Vagina (tissue), 2 donors: ENCODE measurements at places on chromosomes 1 and 21. TPM values are rescaled to one million over a fixed set of nuclear protein-coding genes. Genes with fewer than 3 reads are reported as not detected.

The ANKRD45 gene
- not detected for total RNA-seq

DNA sequence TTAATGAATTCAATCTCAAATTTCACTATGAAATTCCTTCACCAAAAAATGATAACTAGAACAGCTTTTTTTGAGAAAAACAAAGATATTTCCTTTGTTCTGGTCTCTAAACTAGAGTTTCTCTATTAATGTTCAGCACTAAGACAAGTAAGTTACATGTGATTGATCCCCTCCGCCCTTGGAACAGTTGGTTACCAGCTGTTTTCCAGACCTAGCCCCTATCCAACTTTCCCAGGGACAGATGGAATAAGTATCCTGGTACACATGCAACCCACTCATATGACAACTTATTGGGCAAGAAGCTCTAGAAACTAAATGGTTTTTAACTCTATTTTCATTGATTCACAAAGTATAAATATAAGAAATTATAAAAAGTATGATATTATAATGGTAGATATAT is 140.4 kb downstream of the COP1 start:
- no peak overlapping the region for H3K4me3 ChIP-seq
- no peaks in the 10 kb centered on the region for H3K27me3 ChIP-seq
- H3K27ac ChIP-seq: no peak overlapping the region
- no peak for DNase-seq

The SPATA6 gene
- total RNA-seq: 30.4 TPM

- H3K27ac ChIP-seq: peak overlapping the region; percentile 66
- H3K4me1 ChIP-seq: peaks cover 65% of the 10 kb centered on the region
- H3K36me3 ChIP-seq: no peaks in the 10 kb centered on the region
Observed at GRCh38 chr1:54402896-54403295, 3.3 kb downstream of the SSBP3 start.

- H3K4me1 ChIP-seq: peaks cover 8% of the 10 kb centered on the region
- no peak for DNase-seq
Observed at GRCh38 chr1:56081736-56082135, 497.6 kb downstream of the PLPP3 start.

The OR2T29 gene
- not detected for total RNA-seq

- no peak for DNase-seq
- no peaks in the 10 kb centered on the region for H3K36me3 ChIP-seq
- no peak overlapping the region for H3K4me3 ChIP-seq
- no peaks in the 10 kb centered on the region for H3K4me1 ChIP-seq
Observed at GRCh38 chr21:44259082-44259705, 2.5 kb downstream of the DNMT3L start.

GRCh38 chr1:173422456-173422976 is 54.6 kb upstream of the PRDX6 start:
- no peak overlapping the region for H3K4me3 ChIP-seq
- H3K27ac ChIP-seq: no peak overlapping the region
- no peak for DNase-seq
- H3K27me3 ChIP-seq: no peaks in the 10 kb centered on the region
- peaks cover 12% of the 10 kb centered on the region for H3K4me1 ChIP-seq

- no peak overlapping the region for H3K4me3 ChIP-seq
- no peak overlapping the region for H3K27ac ChIP-seq
- no peaks in the 10 kb centered on the region for H3K36me3 ChIP-seq
- no peaks in the 10 kb centered on the region for H3K27me3 ChIP-seq
Observed at GRCh38 chr1:206954459-206955342, 8.4 kb upstream of the PIGR start.

DNA sequence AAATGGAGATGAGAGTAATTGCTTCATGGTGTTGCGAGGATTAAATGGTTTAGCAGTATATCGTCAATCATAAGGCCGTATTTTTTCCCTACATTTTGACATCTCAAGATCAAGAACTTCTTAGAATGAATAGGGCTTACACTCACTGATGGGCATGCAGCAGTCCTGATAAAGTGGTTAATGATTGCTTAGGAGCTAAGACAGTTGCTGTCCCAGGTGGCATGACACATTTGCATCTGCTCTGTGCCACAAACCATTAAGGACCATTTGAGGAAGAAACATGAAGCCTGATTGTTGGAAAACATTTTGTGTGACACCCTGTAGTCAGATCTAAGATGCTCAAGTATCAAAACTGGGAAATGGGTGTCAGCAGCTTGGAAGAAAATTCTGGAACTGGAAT is 81.0 kb upstream of the SGIP1 start:
- no peaks in the 10 kb centered on the region for H3K36me3 ChIP-seq
- H3K4me1 ChIP-seq: no peaks in the 10 kb centered on the region
- no peak overlapping the region for H3K4me3 ChIP-seq

DNA sequence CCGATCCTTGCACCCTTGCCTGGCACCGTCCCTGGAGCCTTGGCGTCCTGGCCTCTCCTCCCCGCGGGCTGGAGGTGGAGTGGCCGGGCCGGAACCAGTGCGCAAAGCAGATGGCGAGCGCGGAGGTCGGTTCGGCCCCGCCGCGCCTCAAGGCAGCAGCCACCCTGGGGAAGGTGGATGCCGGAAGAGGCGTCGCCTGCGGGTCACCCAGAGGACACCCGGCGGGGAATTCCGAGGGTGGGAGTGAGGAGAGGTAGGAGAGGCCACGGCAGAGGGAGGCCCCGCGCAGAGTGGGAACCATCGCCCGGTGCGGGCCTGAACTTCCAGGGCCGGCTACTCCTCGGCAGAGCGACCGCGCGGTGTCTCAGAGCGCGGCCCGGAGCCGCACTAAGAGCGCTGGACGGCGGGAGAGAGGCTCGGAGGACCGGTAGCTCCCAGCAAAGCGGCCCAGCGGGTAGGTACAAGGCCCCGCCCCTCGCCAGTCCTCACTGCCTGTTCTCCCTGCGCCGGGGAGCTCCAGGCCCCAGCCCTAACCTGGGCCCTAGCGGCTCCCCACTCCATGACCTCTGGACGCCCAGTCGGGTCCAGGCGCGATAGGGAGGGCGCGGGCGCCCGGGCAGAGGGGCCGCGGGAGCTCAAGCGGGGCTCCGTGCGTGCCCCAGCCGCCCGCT is at the start of gene RNF207:
Gene RNF207 (plus strand): TSS at position 271 of the 671 bp plus-strand sequence. CDS start 417 bp downstream, outside the sequence.
- H3K27ac ChIP-seq: peak within 1 kb of the TSS; percentile 72
- no peaks in the 10 kb centered on the region for H3K27me3 ChIP-seq
- no peaks in the 10 kb centered on the region for H3K36me3 ChIP-seq
- H3K4me3 ChIP-seq: peak within 1 kb of the TSS; percentile 53

The BEND5 gene
- total RNA-seq: 8.6 TPM

The OR6N1 gene
- not detected for total RNA-seq

DNA sequence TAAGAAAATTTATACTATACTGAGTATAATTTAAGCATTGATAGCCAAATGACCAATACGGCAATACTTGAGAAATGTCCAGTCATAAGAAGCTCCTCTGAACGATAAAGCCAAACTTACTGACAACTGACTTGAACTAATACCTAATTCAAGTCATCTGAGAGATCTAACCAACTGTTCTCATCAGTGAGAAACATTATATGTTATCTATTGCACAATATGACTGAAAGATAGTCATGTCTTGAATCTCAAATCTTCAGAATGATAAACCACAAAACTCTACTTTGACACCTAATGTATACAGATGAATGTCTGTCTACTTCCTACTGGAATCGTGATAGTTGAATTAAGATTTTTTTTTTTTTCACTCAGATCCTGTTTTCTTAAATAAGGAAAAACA is 39.0 kb downstream of the APP start:
- H3K36me3 ChIP-seq: no peaks in the 10 kb centered on the region
- H3K27ac ChIP-seq: no peak overlapping the region
- no peak for DNase-seq

GRCh38 chr1:102219463-102219862 is 222.7 kb upstream of the OLFM3 start:
- no peak overlapping the region for H3K27ac ChIP-seq
- no peak for DNase-seq
- H3K27me3 ChIP-seq: no peaks in the 10 kb centered on the region
- no peaks in the 10 kb centered on the region for H3K36me3 ChIP-seq

The OR2L5 gene
- not detected for total RNA-seq

GRCh38 chr1:219506473-219506899 is 106.4 kb downstream of the ZC3H11B start:
- H3K4me3 ChIP-seq: no peak overlapping the region
- no peaks in the 10 kb centered on the region for H3K27me3 ChIP-seq
- H3K36me3 ChIP-seq: no peaks in the 10 kb centered on the region
- no peak for DNase-seq

GRCh38 chr1:44251989-44252671 is 38.9 kb downstream of the DMAP1 start:
- DNase-seq: no peak
- H3K36me3 ChIP-seq: no peaks in the 10 kb centered on the region
- H3K4me1 ChIP-seq: no peaks in the 10 kb centered on the region
- no peaks in the 10 kb centered on the region for H3K27me3 ChIP-seq
- no peak overlapping the region for H3K4me3 ChIP-seq

- no peak overlapping the region for H3K4me3 ChIP-seq
- peaks cover 4% of the 10 kb centered on the region for H3K4me1 ChIP-seq
- H3K36me3 ChIP-seq: no peaks in the 10 kb centered on the region
Observed at GRCh38 chr1:8127171-8127641, 101.1 kb upstream of the ERRFI1 start.

GRCh38 chr1:209720326-209720725 is 15.7 kb downstream of the HSD11B1 start:
- no peaks in the 10 kb centered on the region for H3K36me3 ChIP-seq
- H3K27ac ChIP-seq: no peak overlapping the region
- DNase-seq: no peak
- no peaks in the 10 kb centered on the region for H3K27me3 ChIP-seq
- H3K4me3 ChIP-seq: no peak overlapping the region
- peaks cover 11% of the 10 kb centered on the region for H3K4me1 ChIP-seq

The CD160 gene
- total RNA-seq: 0.49 TPM

The F13B gene
- not detected for total RNA-seq

- no peak overlapping the region for H3K27ac ChIP-seq
- H3K4me1 ChIP-seq: no peaks in the 10 kb centered on the region
- no peak overlapping the region for H3K4me3 ChIP-seq
Observed at GRCh38 chr1:245678860-245679411, 524.2 kb downstream of the KIF26B start.

The FMO2 gene
- total RNA-seq: 14.0 TPM

DNA sequence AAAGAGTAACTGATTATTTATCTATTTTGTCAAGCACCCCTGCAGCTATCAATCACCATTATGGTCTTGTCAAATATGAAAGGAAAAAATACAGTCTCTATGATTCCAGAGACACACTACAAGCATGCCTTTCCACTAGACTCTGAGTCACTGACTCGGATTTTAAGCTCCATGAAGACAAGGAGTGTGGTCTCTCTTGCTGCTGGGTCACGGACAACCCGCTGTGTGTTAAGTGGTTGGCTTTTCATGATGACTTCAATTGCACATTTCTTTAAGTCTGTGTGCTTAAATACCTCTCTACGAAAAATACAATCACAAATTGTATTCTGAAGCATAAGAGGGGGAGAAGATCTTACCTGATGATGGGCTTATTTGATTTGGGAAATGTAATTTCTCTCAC is 14.0 kb upstream of the GNG4 start:
- no peaks in the 10 kb centered on the region for H3K27me3 ChIP-seq
- no peaks in the 10 kb centered on the region for H3K36me3 ChIP-seq
- no peak overlapping the region for H3K27ac ChIP-seq
- no peak overlapping the region for H3K4me3 ChIP-seq
- no peak for DNase-seq

The SHISA4 gene
- 16.2 TPM for total RNA-seq

The HSD3B2 gene
- 10.1 TPM for total RNA-seq

DNA sequence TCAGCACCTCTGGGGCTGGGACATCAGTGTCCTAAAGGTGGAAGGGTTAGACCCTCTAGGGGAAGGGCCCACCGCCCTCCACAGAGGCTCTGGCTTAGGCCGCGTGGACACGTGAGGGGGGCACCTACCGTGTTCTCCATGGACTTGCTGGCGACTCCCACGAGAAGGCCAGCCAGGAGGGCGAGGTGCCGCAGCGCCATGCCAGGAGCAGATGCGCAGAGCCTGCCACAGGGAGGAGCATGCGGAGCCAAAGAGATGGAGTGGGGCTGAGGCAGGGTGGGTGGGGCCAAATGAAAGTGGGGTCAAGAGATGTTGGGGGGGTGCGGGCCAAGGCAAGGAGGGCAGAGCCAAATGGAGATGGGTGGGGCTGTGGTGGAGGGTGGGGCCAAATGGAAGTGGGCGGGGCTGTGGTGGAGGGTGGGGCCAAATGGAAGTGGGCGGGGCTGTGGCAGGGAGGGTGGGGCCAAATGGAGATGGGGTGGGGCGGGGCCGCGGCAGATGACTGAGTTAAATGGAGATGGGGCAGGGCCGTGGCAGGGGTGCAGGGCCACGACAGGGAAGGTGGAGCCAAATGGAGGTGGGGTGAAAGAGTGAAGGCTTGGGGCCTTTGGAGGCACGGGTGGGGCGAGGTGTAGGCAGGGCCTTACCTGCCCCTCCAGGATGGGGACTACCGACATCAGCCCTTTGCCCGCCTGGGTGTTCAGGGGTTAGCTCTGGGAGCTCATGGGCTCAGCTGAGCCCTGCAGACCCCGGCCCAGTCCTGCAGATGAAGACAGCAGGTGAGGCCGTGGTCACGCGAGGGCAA is 17.4 kb upstream of the RNF223 start:
- no peaks in the 10 kb centered on the region for H3K4me1 ChIP-seq
- H3K27ac ChIP-seq: no peak overlapping the region
- no peak overlapping the region for H3K4me3 ChIP-seq
- no peak for DNase-seq

DNA sequence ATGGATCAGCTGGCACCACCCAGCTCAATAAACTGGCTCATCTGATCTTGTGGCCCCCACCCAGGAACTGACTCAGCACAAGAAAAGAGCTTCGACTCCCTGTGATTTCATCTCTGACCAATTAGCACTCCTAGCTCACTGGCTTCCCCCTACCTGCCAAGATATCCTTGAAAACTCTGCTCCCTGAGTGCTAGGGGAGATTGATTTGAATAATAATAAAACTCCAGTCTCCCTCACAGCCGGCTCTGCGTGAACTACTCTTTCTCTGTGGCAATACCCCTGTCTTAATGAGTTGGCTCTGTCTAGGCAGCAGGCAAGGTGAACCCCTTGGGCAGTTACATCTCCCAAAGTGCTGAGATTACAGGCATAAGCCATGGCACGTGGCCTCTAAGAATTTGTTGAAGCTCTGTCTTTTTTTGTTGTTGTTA is 11.8 kb upstream of the RHBDL2 start:
- no peak for DNase-seq
- H3K27ac ChIP-seq: no peak overlapping the region
- H3K27me3 ChIP-seq: no peaks in the 10 kb centered on the region
- no peaks in the 10 kb centered on the region for H3K4me1 ChIP-seq
- H3K36me3 ChIP-seq: no peaks in the 10 kb centered on the region

DNA sequence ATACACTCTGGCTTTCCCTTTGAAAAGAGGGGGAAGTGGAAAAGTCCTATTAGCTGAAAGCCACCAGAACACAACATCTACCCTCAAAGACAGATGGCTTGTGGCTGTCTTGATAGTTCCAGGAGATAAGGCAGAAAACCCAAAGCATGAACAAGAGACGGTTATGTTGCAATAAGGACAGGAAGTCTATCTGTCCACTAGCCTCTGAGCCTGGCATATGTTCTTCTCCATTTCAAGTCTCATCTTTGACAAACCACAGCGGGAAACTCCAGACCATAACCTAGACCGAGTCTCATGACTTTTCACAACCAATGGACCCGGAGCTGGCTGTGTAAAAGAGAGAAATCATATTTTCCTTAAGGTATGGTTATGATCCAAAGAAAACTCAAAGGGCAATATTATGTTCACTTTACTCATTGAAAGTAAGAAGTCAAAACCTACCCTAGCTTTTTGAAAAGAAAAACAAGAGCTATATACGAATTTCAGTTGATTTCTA is 33.8 kb downstream of the DUSP10 start:
- H3K4me3 ChIP-seq: no peak overlapping the region
- H3K4me1 ChIP-seq: no peaks in the 10 kb centered on the region
- no peaks in the 10 kb centered on the region for H3K36me3 ChIP-seq
- DNase-seq: no peak
